Nasal cavity respiratory epithelium epithelial cell of viscerocranial mucosa (primary cell): ENCODE measurements at places on chromosomes 4 and X. TPM values are rescaled to one million over a fixed set of nuclear protein-coding genes. Genes with fewer than 3 reads are reported as not detected.

Gene CTSO
- 1.7 and 7.6 TPM in 2 replicates for total RNA-seq

Gene OPRPN
- total RNA-seq = not detected in 2 replicates

Gene GAGE1
- not detected in 2 replicates for total RNA-seq

Gene UGT2B11
- total RNA-seq = not detected in 2 replicates
